ENCODE measurements at places on chromosomes 13 and 19.
A peak's percentile ranks its signal among the peaks of the same experiment; 100 is the strongest.

GRCh38 chr13:38415233-38415632 is 65.6 kb downstream of the UFM1 start:
- no peak for DNase-seq

- DNase-seq: no peak
These were observed 446.4 kb downstream of the COG6 start for GRCh38 chr13:40101708-40102359.

DNA sequence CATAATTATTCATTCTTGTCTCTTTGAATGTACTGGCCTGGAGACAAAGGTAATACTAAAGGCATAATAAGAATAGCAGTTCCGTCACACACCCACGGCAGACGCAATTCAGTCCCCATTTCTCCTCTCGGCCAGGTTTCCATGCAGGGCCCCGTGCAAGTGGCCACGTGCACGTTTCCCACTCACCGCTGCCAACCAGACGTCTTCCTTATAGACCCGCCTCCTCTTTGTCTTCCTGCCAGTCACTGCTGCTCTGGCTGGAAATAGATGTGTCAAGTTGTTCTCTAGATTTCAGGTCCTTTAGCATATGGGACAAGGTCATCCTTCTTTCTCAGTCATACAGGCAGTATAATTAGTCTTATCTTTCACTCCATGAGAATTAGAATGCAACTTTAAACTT is 204.3 kb downstream of the SUCLA2 start:
- no peak for DNase-seq

DNA sequence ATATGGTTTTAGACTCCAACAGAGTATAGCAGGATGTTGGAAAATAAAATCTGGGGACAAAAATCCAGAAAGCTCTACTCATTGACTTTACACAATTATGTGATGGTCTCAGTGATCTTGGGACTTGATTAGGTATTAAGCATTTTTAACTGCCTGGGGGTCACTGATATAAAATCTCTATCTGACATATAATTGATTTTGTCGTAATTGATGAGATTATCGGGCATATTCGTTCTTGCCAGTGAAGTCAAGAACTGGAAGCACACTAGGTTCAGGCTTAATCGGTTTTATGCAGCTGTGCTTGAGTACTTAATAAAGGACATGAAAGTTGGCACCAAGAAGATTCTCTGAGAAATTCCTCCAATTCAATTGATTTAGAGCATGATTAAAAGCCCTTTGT is 390.7 kb downstream of the DCT start:
- no peak for DNase-seq

DNA sequence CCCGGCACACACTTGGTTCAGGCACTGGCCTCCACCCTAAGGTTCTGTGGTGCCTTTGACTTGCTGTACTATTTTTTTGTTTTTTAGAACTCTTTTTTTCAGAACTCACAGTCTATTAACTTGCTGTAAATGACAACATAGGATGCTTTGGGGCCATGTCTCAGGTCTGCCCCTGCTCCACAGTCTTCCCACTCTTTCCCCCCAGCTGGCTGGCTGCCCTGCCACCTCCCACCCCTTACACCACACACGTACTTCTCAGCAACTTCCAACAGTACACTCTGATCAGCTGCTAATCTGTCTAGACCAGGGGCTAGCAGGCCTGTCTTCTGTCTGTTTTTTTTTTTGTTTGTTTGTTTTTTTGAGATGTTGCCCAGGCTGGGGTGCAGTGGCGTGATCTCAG is 8.1 kb downstream of the C19orf44 start:
- DNase-seq: no peak

DNA sequence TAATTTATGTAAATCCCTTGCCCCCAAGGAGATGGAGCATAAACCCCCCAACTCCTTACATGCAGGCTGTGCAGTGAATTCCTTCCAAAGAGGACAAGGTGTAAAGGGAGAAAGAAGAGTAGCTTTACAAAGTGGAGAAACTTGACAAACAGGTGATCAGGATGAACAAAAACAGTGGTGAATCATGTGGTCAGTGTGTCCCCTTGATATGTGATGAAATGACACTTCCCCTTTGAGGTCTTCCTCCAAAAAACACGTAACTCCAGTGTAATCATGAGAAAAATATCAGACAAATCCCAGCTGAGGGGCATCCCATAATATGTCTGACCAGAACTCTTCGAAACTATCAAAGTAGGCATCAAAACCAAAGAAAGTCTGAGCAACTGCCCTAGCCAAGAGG is 29.5 kb upstream of the AKT2 start:
- DNase-seq: no peak

- DNase-seq: no peak
These were observed 5.2 kb upstream of the MLNR start for GRCh38 chr13:49214917-49215376.

GRCh38 chr13:76643596-76643995 is 242.6 kb downstream of the KCTD12 start:
- no peak for DNase-seq

GRCh38 chr13:101144808-101145419 is 271.4 kb downstream of the NALCN start:
- DNase-seq: no peak

GRCh38 chr19:39410017-39410830 is 2.2 kb upstream of the PLEKHG2 start:
- no peak for DNase-seq

DNA sequence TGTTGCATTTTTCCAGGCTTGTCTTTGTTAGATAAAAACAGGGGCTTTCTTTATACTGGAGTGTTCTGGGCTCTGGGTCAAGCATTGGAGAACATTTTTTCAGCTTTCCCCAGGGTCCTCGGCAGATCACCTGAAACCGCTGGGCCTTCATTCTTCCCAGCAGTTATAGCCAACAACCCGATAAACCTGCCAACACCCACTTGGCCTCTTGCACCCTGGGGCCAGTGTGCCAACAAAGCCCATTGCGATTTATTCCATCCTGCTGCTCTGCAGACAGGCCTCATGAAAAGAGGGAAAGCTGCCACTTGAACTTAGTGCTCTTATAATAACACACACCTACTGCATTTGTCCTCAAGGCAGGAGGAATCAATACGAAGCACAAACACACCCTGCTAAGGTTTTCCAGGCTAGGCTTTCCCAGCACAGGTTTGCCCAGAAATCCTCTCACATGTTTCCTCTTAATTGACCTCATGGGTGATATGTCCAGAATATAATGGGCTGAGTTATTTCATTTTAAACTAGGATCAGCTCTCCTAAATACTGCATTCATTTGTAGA is 669.3 kb downstream of the LIG4 start:
- DNase-seq: no peak

DNA sequence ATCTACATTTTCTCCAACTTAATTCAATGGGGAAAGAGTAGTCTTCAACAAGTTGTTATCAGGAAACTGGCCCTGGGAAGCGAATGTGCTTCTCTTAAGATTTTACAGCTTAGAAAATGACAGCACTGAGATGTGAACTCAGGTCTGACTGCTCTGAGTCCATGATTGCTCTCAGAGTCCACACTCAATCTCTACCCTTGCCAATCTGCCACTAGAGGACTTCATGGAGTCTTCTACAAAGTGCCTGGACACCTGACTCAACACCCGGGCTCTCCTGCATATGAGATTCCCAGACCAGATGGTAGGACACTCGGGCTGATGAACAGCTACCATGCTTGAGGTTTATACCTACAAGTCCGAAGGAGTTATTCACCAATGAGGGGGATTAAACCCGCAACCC is 74.8 kb downstream of the ABCC4 start:
- no peak for DNase-seq

DNA sequence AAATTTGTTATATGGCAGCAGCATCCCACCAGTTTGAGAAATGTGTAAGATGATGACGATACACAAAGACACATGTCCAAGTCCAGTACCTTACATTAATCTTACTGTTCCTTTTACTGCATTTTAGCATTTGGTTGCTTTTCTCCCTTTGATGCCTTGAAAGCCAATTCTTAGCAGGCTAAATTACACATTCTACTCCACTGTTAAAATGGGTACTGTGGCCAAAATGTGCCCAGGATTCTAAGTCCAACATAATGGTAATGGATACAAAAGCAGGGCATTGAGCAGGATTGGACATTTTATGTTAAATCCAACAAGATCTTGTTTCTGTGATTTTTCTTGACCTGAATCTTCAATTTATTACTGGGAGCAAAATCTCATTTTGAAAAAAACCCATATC is 52.8 kb upstream of the RAP2A start:
- no peak for DNase-seq

GRCh38 chr13:50386541-50387050 is 371.4 kb downstream of the KCNRG start:
- DNase-seq: no peak

DNA sequence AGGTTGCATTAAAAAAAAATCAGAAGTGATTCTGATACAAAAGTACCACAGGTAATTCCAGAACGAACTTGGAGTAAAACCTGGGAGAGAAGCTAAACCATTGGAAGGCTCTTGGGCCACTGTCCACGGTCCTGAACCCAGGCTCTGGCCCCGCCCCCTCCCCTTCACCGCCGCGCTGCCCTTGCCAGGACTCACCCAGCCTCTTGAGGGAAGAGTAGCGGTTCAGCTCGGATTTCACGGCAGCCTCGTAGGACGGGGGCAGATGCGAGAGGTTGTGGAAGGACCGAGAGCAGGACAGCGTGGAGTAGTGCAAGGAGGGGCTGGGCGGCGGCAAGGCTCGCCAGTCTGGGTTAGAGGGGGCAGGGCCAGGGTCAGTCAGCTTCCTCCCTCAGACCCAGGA is 5.7 kb downstream of the SHISA7 start:
- DNase-seq: no peak

DNA sequence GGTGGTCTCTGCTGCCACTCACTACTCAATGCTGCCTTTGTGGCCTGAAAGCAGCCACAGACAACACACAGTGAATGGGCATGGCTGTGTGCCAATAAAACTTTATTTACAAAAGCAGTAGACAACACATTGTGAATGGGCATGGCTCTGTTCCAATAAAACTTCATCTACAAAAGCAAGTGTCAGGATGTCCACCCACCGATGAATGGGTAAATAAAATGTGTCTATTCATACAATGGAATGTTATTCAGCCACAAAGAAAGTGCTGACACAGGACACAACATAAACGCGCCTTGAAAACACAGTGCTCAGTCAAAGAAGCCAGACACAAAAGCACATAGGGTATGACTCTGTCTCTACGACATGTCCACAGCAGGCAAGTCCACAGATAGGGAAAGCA is 20.1 kb downstream of the ZSCAN5A start:
- DNase-seq: no peak

- no peak for DNase-seq
These were observed 801 bp downstream of the QTRT1 start for GRCh38 chr19:10701955-10702525.

DNA sequence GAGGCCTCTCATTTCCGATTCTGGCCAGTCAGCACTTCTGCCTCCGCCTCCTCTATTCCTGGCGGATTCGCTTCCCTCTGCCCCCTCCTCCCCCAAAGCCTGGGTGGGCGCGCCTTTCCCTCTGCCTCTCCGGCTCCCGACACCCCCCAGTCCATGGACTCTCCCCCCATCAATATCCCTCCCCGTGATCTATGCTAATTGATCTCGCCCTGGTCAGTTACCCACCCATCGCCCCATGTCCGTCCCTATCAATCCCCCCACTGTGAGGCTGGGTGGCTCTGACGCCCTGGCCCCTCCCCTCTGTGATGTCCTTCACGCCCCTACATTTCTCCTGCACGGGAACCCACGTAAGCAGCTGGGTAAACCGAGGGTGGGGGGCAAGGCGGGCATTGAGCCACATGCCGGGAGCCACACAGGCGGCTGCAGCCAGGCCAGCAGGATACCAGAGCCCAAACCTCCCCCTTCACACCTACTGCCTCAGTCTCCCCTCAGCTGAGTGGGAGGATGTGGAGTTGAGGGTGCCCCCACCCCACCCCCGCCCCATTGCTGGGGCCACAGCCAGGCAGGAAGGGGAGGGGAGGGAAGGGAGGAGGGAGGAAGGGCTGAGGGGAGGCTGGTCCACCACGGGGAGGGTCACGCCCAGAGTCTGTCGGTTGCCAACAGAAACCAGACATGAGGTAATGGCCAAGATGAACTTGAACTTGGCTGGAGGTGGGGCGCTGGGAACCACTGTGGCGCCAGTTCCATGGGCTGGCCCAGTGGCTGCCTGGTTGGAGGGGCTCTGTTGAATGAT is 21.0 kb downstream of the SMIM24 start:
- no peak for DNase-seq

- DNase-seq: peak; percentile 39
These were observed 5.3 kb downstream of the DENND1C start for GRCh38 chr19:6476155-6476895.

- no peak for DNase-seq
These were observed 94.1 kb upstream of the UFM1 start for GRCh38 chr13:38255600-38255999.

DNA sequence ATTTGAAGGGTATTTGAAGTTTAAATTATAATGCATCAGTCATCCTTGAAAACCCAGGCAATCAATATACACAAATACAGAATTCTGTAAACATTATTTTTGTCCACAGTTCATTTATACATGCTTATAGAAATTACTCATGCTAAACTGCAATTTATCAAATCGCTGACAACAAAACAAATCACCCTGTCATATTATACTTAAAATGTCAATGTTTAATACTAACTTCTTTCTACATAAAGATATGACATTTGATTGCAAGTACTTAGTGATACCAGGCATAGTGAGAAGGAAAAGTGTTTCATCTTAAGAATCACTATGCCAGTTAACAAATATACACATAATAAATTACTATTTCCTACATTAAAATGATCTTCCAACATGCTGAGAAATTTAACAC is 232.0 kb downstream of the PCDH20 start:
- DNase-seq: no peak

GRCh38 chr19:43809762-43810696 is 7.8 kb upstream of the LYPD5 start:
- no peak for DNase-seq

- DNase-seq: peak; percentile 48
These were observed 6.6 kb upstream of the NPAS1 start for GRCh38 chr19:47013041-47013517.
